NCI-H510A treated with DMSO at 0.1 percent for 48 hours (cell line): ENCODE measurements at places on chromosomes 5 and 9.
A peak's percentile ranks its signal among the peaks of the same experiment; 100 is the strongest.

DNA sequence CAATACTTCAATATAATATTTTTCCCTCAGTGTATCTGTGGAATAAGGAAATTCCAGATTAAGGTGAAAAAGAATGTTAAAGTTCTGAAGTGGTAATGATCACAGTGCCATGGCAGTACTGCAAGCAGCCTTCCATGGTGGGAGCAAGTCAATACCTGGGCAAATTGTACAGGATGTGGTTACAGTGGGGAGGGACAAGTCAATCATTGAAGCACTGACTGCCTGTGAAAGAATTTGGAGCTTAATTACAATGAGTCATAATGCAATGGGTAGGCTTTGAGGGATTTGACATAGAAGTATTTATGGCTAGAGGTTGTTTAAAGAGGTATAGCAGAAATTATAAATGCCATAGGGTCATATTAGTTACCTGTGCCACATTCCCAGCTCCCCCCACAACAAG is 786.5 kb upstream of the ACO1 start:
- no peak for DNase-seq

- no peak for DNase-seq
Measured at GRCh38 chr5:40355846-40356245, 323.9 kb upstream of the PTGER4 start.

DNA sequence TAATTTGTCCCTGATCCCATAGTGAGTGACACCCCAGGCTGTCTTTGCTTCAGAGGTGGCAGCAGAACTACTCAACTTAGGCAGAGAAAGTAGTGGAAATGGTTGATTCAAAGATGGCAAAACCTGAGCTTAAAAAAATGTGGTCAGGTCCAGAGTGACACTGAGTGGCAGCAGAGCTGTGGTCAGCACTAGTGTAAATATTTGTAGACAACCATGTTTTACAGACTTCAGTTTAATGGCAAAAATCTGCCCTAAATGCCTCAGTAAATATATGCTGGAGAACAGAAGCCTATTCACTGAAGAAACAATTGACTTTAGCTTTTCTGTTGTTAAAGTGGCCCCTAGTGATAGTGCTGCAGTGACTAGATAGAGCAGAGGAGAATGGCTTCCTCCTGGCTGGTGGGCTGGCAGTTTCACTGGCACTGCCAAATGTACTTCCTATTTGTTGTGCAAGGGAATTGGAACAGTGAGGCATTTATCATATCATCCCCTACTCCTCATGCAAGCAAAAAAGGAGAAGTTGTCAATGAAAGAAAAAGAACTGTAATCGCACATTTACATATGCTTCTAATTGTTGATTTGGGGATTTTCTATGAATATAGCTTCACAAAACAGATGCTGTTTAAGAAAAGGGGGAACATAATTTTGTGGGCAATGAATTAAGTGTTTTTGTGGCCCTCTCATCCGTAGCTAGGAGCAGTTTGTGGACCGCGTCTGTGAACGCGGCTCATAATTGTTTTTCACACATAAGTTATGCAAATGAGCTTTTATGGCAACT is 12.0 kb downstream of the PBX3 start:
- peak; percentile 15 for DNase-seq

- no peak for DNase-seq
Measured at GRCh38 chr5:107321906-107322305, 348.8 kb downstream of the EFNA5 start.
